ENCODE measurements at places on chromosomes 4 and X.

GRCh38 chr4:24595659-24596058, 11.3 kb upstream of the DHX15 start:
- DNase-seq: no peak

DNA sequence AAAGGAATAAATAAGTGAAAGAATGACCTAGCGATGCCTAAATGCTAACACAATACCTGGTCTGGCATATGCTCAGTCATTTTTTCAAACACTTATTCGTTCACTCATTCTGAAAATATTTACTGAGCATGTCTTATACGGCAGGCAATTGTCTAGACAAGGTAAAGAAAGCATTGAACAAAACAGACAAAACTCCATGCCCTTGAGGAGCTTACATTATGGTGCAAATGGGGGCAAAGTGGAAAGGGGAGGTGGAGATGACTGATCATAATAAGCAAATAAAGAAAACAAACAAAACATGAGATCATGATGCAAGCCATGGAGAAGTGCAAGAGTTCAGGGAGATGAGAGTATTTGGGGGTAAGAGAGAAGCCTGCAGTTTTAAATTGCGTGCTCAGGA, 334.6 kb upstream of the PPARGC1A start:
- DNase-seq: no peak

GRCh38 chrX:39397561-39398199, 596.4 kb downstream of the MID1IP1 start:
- DNase-seq: no peak

- no peak for DNase-seq
Measured at GRCh38 chr4:71732706-71733105, 51.2 kb downstream of the GC start.

- no peak for DNase-seq
Measured at GRCh38 chr4:92257931-92258857, 45.6 kb upstream of the GRID2 start.

GRCh38 chr4:128663325-128663724, 146.2 kb upstream of the JADE1 start:
- DNase-seq: no peak

- no peak for DNase-seq
Measured at GRCh38 chr4:148431401-148431800, 10.8 kb downstream of the NR3C2 start.

- DNase-seq: no peak
Measured at GRCh38 chrX:124018023-124018422, 56.5 kb downstream of the STAG2 start.

- DNase-seq: no peak
Measured at GRCh38 chrX:150542846-150543229, 25.6 kb upstream of the MTM1 start.

DNA sequence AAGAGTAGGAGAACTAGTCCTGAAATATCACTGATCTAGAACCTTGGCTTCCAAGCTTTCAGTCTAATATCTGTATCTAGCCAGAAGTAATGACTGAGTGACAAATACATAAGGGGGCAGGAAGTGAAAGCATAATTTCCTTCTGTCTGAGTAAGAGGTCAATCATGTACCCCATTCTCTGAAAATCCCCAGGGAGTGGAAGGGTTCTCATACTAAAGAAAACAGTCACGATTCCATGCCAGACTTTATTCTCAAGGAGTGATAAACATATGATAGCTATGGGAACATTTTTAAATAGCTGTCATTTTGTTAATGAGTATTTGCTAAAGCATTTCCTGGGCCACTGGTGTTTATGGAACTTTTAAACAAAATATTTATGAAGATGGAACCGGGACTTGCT, 308.5 kb downstream of the ARHGAP24 start:
- no peak for DNase-seq

DNA sequence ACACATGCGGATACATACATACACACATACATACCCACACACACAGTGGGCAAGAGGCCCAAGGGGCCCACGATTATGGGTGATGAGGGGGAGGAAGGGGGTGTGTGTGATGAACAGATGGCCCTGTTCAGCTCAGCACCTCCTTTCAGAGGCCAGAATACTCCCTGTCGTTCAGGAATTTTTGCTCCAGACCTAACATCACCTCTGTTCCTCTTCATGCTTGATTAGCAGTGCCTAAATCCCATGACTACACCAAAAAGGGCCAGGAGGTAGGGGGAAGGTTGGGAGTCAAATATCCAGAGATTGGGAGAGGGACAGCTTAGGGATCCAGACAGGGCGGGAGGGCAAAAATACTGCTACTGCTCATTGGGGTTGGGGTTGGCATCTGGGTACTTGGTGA, 42.7 kb downstream of the SMC1A start:
- DNase-seq: no peak

- no peak for DNase-seq
Measured at GRCh38 chrX:36434522-36434921, 515.0 kb downstream of the CFAP47 start.

DNA sequence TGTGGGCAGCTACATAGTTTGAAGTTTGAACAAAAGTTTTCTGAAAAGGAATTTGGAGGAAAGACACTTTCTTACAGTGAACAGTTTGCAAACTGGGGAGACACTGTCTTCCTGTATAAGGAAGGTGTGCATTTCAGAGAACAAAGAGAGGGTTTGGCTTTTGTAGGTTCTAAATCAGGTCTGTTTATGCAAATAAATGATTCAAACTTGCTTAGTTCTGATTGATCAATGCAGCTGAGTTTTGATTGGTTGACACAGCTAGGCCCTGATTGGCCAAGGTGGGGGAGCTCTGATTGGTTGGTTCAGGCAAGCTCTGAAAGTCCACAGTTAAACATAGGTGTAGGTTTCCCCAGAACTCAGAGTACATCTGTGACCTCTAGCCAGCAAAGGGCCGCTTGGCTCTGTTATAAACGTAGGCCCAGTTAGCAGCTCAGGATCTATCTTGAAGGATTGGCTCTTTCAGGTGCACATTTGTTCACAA, 63.0 kb upstream of the ENPP6 start:
- DNase-seq: no peak

DNA sequence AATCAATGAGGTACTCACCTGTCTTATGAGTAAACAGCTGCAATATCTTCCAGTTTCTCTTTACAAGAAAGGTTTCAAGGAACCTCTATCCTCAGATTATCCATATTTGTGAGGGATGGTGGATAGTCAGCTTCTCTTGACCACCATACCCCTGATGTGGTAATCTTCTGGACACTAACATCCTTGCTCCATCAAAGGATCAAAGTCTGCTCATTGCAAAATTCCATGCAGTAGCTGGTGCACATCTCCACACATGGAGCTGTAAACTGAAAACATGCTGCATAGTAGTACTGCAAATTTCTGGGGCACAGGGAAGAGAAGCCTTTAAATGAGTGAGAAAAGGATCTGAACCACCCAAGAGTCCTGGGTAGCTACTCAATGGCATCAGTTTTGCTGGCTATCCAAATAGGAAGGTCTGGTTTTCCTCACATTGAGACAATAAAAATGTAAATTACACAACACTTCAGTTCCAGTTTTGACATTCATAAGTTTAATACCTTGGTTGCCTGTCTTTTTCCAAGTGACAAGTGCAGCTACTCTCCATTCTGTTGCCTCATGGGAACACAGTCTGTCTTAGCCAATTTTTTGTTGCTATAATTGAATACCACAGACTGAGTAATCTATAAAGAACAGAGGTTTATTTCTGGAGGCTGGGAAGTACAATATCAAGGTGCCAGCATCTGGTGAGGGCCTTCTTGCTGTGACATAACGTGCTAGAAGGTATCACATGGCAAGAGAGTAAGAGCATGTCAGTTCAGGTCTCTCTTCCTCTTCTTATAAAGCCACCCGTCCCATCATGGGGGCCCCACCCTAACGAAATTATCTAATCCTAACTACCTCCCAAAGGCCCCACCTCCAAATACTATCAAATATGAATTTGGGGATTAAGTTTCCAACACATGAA, 34.4 kb upstream of the ARHGEF6 start:
- no peak for DNase-seq

- DNase-seq: no peak
Measured at GRCh38 chr4:5926598-5926997, 33.7 kb upstream of the CRMP1 start.

DNA sequence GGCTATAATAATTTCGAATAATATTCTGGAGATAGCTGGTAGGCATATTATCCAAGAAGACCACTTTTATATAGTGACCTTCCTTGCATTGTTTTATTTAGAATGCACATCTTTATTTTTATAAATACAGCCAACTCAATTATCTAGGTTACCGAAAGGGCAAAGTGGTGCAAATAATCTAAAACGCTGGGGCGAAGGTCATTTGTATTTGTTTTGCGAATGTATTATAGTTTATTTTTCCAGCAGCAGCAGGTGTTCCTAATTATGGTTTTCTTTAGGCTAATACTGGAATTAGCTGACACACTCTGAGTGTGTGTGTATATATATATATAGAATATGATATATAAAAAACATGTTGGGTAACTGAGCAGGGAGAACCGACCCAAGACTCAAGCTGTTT, 48.1 kb upstream of the RAP2C start:
- no peak for DNase-seq

DNA sequence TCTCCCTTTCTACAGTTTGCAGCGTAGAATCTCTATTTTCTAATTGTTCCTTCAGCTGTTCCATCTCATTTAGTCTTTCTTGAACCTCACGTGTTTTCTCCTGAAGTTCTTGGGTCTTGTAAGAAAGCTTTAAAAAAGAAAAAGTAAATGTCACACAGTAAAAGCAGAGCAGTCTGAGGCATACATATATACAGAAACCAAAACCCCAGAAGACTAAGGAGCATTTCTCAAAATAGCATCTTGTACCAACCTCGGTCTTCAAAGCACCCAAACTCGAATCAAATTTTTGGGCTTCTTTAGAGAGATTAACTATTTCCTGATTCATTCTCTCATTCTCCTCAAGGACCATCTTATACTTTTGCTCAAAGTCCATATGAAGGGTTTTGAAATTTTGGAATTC, 39.4 kb downstream of the CENPE start:
- no peak for DNase-seq

DNA sequence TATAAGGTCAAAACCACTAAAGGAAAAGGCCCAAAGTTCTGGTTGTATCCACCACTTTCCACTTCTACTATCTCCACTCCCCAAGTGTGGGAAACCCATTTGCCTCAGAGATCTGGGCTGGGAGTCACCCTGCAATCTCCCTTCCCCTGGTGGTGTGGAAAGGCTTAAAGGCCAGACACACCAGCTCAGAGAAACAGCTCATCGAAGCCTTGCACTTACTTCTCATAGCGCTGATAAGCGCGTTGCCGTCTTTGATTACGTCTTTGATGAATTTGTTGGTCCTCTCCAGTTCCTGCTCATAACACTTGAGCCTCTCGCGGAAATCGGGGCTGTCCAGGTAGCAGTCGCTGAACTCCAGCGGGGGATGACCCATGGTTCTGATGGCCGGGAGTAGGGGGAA, 647 bp downstream of the OPHN1 start:
- no peak for DNase-seq

- DNase-seq: no peak
Measured at GRCh38 chr4:7595934-7596461, 161.3 kb upstream of the PSAPL1 start.

GRCh38 chr4:99803566-99804101, 13.0 kb upstream of the DAPP1 start:
- DNase-seq: no peak

DNA sequence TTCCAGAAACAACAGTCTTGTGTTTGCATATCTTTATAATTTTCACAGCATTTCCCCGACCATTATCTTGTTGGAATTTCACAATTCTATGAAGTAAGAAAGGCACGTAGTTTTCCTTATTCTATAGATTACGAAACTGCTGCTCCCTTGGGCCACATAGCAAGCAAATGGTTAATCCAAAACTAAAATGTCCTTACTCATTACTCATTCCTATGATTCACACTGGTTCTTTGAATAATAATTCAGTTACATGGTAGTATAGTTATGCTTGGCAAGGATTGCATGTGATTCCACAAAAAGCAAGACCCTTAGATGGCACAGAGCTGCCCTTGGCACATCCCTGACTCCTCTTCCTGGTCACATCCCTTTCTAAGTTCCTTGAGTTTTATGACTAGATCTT, 51.2 kb downstream of the OR13H1 start:
- no peak for DNase-seq

GRCh38 chr4:106677213-106677612, 308.6 kb upstream of the GIMD1 start:
- no peak for DNase-seq

GRCh38 chr4:73895201-73896175, 26.3 kb downstream of the CXCL1 start:
- no peak for DNase-seq

DNA sequence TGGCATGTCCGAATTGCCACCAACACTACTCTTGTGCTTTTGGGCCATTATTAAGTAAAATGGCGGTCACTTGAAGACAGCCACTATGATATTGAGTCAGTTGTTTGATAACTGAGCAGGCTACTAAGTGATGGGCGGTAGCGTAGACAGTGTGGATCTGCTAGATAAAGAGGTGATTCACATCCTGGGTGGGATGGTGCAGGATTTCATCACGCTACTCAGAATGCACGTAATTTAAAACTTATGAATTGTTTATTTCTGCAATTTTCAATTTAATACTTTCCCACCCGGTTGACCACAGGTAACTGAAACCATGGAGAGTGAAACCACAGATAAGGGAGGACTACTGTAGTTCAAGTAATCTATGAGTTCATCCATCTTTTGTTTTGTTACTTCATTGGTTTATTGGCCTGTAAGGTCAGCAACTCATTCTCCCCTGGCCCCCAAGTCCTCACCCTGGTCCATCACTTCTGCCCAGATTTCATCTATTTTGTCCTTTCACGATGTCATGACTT, 2.9 kb downstream of the ARAF start:
- no peak for DNase-seq

DNA sequence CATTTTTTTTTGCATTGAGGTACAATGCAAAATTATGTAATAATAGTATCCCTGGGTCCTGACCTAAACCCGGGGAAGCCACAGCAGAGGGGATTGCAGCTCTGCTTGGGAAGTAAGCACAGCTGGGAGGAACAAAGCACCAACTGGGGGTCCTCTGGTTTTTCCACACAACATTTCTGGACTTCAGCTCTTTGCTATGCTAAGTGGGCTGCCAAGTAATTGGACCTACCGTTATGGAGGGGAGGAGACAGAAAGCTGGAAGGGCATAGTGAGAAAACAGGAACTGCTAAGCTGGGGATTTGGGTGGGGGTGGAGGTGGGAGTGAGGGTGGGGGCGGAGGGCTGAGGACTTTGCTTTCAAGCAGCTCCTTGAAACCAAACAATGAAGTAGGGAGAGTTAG, 183.3 kb downstream of the ZIC3 start:
- DNase-seq: no peak

GRCh38 chrX:24561121-24561520, 86.0 kb downstream of the PCYT1B start:
- DNase-seq: no peak

- DNase-seq: no peak
Measured at GRCh38 chrX:128929271-128930057, 593.8 kb downstream of the SMARCA1 start.

- no peak for DNase-seq
Measured at GRCh38 chr4:179584101-179584500, 2141.9 kb upstream of the AGA start.

- no peak for DNase-seq
Measured at GRCh38 chr4:38665551-38666411, 1.8 kb downstream of the KLF3 start.

GRCh38 chr4:46484881-46485280, 95.0 kb upstream of the GABRA2 start:
- DNase-seq: no peak

GRCh38 chr4:140152751-140153418, 1.1 kb downstream of the MAML3 start:
- no peak for DNase-seq

- DNase-seq: no peak
Measured at GRCh38 chrX:133689997-133690599, 274.8 kb upstream of the GPC4 start.

Data from activated CD4-positive, CD25-positive, alpha-beta regulatory T cell treated with anti-CD3 and anti-CD28 coated beads, Interleukin-2, amount 50 U/mL, for 16 hours (primary cell).